Activated naive CD4-positive, alpha-beta T cell (primary cell): ENCODE measurements at places on chromosomes 12 and 14.

DNA sequence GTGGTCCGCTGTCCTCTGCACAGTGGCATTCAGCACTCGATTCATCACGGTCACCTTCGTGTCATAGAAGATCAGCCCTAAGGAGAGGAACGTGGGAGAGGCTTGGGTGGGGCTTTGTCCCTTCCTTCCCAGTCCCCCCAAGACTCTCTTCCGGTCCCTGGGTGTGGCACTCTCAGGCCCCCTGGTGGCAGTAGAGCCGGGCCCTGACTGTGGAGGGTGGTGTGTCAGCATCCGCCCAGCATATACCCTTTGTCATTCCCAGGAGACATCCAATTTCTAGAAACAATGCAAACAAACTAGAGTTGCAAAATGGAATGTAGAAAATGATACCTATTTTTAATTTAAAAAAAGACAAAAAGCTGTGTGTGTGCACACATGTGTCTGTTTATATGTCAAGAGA lies 45.0 kb downstream of the TRAFD1 start:
- no peak for DNase-seq

GRCh38 chr14:59474172-59474571 lies 9.0 kb upstream of the GPR135 start:
- no peak for DNase-seq

DNA sequence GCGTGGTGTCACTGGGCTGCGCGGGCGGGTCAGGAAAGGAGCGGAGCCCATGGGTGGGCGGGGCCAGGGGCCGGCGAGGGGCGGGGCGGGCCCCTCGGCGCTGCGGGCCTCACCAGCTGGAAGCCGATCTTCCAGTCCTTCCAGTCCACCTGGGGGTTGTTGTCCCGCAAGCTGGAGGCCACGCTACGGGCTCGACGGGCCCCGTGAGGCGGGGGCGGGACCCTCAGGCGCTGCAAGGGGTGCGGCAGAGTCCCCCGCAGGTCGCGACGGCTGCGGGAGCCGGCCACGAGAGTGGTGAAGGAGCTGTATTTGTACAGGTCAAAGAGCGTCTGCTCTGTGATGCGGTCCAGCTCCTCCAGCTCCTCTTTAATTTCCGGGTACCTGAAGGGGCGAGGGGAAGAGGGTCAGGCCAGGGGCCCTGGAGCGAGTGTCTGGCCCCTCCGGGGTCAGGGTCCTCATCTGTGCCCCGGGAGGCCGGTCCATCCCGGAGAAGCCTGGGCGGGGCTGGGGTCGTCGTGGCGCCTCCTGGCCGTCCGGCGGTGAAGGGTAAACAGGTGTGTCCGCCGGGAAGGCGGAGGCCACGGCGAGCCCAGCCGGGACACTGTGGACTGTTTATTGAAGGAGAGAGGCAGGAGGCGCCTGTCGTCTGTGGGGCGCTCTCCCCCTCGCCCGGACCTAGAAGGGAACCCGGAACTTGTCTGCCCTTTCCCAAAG lies 11.9 kb downstream of the SCNN1A start:
- peak; percentile 24 for DNase-seq

DNA sequence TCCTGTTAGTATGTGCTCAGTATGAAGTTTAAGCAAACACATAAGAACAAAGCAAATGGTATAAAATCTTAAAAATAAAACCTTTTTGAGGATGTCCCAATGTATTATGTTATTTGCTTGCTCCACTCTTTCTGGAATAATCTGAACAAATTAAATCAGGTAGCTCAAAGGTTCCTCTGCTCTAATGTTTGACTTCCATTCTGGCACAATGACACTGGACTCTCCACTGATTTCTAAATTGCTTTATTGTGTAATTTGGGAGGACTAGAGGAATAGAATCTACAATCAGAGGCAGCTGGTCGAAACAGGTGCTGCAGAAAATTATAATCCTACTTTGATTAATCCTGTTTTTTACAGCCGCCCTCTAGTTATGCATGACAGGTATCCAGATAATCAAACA lies 523.7 kb upstream of the FOXG1 start:
- DNase-seq = no peak

DNA sequence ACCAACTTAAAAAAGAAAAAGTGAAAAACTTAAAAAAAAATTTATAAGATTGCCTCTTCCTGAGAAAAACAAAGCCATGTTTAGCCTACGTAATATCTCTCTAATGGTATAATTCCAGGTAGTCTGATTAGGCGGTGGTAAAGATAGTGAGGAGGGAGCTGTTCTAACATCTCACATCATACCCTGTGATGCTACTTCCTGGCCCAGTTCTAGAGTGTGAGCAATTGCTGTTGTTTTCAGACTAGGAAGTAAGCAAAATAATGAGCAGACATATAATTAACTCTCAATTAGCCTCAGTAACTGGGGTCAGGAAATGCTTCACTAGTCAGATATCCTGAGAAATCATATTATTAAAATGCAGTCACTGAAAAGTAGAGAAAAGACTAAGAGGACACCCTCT lies 113.9 kb downstream of the PHLDA1 start:
- DNase-seq = no peak

- DNase-seq = no peak
Observed at GRCh38 chr12:65943388-65944137, 119.3 kb downstream of the HMGA2 start.

DNA sequence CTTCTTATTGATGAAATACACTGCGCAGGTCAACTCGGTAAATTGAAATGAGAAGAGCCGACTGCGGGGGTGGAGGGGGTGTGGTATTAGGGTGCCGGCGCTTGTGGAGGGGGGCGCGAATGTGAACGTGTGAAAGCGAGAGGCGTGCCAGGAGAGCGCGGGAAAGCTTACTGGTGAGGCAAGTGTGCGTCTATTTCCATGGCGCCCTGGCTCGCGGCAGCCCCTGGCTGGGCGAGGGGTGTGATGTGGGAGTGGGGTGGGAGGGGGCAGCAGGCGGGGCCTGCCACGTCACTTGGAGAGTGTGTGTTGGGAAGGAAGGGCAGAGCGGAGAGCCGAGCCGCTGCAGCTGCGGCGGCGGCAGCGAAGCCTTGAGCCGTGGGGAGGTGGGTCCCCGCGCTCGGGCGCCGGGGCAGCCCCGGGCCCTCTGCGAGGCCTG lies 88.8 kb downstream of the GALNT8 start:
- DNase-seq = no peak

GRCh38 chr12:17372508-17372907 lies 717.5 kb downstream of the RERGL start:
- no peak for DNase-seq
